Tongue (tissue), 3 donors: ENCODE measurements at places on chromosomes 3 and 15. TPM values are rescaled to one million over a fixed set of nuclear protein-coding genes. Genes with fewer than 3 reads are reported as not detected.

SAMD7 gene
- total RNA-seq: not detected

NME9 gene
- 0.72 TPM for total RNA-seq

DNA sequence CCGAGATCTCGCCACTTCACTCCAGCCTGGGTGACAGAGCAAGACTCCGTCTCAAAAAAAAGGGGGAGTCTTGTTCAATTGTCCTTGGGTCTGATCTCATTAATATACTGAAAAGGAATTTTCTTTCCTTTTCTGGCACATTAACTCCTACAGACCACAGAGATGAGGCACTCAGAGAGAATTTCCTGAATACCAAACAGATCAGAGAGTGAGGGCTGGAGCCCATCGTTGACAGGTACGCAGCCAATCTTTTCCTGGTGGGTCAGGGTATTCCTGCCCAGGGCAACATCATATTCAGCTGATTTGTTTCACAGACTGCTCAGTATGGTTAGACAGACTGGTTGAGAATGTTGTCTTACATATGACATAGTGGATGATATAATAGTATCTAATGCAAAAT lies 82.8 kb upstream of the TNFSF10 start:
- no peak for DNase-seq

DNA sequence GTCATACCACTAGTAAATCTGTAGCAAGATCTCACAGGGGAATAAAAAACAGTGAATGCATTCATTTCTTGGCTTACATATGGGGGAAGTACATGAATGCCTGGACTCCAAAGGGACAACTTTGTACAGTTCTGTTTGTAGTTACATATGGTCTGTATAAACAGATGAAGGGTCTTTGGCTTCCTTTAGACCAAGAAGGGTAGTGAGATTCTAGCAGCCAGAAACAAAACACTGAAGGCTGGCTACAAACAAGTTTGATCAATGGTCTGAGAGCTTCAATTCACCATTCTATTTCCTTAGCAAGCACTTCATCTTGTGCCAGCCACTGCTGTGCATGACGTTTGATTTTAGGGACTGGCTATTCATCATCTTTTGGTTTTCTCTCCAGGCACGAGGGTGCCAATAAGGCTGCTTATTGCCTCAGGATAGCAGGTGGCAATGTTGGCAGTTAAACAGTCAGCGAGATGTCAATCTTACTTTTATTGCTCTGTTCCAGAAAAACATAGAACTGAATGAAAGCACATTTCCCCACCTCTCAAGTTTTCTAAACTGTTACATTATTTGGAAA lies 313.7 kb upstream of the COL8A1 start:
- DNase-seq: peak; percentile 48

- DNase-seq: peak; percentile 75
These were observed 23.9 kb downstream of the LRIG1 start for GRCh38 chr3:66476852-66477381.

DNA sequence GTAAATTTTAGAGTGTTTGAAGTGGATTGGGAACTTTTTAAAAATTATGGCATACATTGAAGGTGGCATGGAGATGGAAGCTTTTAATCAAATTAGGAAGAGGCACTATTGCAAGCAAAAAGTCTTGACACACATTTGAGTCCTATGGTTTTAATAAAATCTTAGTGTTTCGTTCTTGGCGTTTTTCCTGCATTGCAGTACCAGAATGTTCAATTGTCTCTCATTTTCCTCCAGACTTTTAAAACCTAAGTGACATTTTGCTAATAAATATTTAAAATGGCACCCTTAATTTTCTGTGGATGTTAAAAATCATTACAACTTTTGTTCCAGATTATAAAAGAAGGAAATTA lies 2.2 kb downstream of the TGFBR2 start:
- peak; percentile 19 for DNase-seq
